Naive thymus-derived CD8-positive, alpha-beta T cell (primary cell): ENCODE measurements at places on chromosomes 6 and 20.
A peak's percentile ranks its signal among the peaks of the same experiment; 100 is the strongest.

GRCh38 chr20:16299897-16300296 lies 273.4 kb downstream of the KIF16B start:
- no peak for DNase-seq

GRCh38 chr20:8489094-8489883 lies 357.2 kb downstream of the PLCB1 start:
- DNase-seq, result no peak

DNA sequence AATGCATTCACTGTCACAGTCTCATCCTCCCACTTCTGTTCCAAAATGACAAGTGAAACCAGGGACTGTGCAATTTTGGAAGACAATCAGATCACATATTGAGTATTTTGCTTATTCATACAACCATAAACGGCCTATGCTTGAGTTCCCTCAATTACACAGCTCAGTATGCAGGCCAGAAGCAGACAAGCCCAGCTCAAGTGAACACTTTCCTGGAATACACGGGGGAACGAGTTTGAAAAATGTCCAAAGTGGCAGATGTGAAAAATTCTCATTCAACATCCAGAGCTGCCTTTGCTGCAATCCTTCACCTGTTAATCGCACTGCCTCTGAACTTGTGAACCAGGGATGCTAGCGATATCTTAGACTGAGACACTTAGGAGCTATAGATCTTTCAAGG lies 190.2 kb downstream of the COL9A1 start:
- no peak for DNase-seq

- no peak for DNase-seq
Observed at GRCh38 chr6:55604021-55604420, 25.0 kb upstream of the HMGCLL1 start.

DNA sequence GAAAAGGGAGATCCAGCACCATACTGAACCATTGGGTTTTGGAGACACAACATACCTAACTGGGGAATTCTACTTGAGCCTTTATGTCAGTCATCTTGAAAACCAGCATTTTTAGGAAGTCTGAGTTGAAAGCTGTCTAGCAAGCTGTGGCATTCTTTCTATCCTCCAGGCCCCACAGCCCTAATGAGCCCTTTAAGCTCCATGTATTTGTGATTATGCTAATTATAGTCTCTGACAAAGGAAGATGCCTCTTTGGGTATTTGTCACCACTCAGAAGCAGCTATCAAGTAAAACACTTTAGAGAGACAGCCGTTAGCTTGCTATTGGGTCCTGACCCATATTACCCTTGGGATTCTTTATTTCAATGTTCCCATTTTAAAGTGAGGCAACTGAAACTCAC lies 159.5 kb upstream of the MANEA start:
- no peak for DNase-seq

GRCh38 chr20:62025832-62026563 lies 39.7 kb downstream of the TAF4 start:
- DNase-seq, result peak; percentile 53

DNA sequence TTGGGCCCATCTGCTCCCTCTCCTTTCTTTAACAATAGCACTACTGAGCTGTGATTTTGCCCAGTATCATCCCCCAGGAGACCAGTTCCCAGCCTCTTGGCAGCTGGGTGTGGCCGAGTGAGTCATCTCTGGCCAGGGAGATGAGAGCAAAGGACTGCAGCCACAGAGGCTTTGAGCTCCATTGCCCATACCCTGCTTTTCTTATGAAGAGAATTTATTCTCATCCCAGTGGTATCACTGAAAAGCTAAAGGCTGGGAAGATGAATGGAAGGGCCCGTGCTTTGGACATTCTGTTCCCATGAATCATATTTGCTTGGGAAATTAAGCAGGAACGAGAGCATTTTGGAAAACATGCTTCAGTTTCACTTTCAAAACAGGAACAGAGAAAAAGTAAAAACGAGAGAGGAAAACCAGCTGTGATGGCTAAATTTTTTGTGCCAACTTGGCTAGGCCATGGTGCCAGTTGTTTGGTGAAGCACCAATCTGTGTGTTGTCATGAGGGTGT lies 14.9 kb downstream of the CST3 start:
- no peak for DNase-seq

- no peak for DNase-seq
Observed at GRCh38 chr20:1676650-1677049, 19.1 kb upstream of the SIRPG start.

GRCh38 chr6:122399348-122400120 lies at the start of gene HSF2:
Gene HSF2 (plus strand): TSS chr6:122399652. CDS start chr6:122399738, 86 bp downstream.
- peak; percentile 93 for DNase-seq

DNA sequence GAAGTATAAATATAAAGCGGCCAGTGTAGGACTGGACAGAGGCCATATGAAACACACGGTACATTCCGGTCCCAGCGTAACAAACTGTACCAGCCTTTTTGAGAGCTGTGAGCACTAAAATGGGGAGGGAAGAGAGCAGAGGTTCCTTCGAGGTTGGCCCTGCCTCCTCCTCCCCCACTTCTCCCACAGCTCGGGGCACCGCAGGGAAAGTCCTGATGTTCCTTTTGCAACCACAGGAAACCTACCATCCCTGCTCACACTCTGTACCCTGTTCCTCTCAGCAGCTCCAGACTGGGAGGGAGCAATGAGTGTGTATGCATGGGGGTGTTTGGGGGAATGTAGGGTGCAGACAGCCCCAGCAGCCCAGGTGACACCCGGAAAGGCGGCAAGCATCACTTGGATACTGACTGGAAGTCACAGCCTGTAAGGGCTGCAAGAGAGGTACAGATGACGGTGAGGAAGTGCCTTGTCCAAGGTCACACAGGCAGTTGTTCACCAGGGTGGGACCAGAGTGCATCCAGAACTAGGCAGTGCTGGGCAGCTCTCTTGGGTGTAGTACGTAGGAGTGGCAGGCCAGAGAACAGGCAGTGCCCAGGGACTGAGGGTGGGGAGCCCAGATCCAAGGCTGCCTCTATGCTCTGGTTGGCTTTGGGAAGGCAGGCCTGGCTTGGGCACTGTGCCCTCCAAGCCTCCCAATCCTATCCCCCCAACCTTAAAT lies 11.0 kb upstream of the ARMC12 start:
- DNase-seq, result no peak

- no peak for DNase-seq
Observed at GRCh38 chr6:117440706-117441525, 15.2 kb upstream of the ROS1 start.

DNA sequence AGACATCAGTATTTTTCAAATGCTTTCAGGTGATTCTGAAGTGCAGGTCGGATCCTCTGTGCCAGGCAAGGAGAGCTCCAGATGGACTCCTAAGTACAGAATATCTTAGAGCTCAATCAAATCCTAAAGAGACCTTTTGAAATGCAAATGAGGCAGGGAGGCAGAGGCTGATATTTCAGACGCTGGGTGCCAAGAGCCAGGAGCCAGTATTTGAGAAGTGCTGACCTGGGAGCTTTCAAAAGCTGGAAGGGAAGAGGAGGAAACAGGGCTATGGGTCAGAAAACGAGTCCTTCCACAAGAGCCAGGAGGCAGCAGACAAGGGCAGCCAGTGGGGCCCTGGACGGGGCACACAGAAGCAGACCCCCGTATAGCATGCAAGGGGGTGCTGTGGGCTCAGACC lies 46.1 kb upstream of the DSN1 start:
- no peak for DNase-seq

DNA sequence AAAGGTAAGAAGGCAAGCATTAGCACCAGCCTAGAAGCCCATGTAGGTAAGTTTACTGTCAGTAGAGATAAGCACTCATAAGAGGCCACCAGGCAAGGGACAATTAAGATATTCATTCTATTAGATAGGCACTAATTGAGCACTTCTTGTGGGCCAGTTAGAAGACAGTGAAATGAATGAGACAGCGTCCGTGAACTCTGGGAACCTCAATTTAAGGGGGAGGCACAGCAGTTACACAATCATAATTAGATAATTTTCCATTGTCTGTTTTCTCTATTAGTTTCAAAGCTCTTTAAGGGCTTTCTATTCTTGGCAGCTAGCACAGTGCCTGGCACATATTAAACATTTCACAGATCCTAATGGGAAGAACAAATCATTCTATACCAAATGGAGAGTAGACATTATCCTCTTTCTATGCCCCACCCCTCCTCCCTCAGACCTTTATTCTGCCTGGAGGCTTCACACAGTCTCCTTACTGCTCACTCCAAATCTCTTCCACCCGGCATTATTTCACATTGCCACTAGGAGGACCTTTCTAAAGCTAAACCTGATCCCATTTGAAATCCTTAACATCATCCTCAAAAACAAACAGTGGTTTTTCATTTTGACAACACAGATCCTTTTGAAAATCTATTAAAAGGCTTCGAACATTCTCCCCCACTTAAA lies 529.6 kb downstream of the ADGRB3 start:
- DNase-seq, result no peak

DNA sequence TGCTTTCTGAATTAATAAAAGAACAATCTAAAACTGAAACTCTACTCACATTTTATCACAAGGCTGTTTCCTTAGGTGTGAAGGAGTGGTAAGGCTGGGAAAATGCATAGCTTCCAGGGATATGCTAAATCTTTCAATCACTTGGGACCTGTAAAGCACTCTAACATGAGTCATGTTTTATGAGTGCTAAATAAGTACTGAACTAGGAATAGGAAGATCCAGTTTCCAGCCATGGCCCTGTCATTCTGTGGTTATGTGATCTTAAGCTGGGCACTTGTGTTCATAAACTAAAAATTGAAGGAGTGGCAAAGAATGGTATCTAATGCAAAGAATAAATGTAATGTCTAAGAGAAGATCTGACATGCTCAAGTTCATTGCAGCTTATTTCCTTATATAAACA lies 6.1 kb upstream of the TMEM200A start:
- DNase-seq, result no peak

DNA sequence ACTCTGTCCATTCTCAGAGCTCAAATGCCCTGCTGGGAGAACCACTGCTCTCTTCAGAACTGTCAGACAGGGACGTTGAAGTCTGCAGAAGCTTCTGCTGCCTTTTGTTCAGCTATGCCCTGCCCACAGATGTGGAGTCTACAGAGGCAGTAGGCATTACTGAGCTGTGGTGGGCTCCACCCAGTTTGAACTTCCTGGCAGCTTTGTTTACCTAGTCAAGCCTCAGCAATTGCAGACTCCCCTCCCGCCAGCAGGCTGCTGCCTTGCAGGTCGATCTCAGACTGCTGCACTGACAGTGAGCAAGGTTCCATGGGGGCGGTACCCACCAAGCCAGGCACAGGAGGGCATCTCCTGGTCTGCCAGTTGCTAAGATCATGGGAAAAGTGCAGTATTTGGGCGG lies 21.8 kb upstream of the UFL1 start:
- DNase-seq, result peak; percentile 71

GRCh38 chr6:13923527-13924145 lies 1.1 kb upstream of the RNF182 start:
- DNase-seq, result no peak

GRCh38 chr6:150250826-150251225 lies 108.0 kb downstream of the PPP1R14C start:
- DNase-seq, result no peak

- DNase-seq, result no peak
Observed at GRCh38 chr20:62056377-62056776, 9.3 kb downstream of the TAF4 start.

DNA sequence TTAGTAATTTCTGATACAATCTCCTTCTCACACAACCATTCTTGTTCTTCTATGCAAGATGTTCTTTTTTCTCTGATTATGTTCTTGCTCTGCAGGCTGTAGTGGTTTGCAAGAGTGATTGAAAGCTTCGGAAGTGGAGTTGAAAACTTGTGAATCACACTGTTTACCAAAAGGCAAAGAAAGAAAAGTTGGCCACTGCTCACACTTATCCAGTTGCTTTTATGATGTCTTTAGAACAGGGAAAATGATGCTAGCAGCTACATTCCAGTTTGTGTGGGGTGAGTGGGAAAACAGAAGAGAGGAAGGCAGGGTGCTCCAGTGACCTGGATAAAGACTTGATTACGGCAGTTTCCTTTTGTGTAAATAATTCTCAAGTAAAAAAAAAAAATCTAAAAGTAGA lies 583.3 kb downstream of the TENT5A start:
- DNase-seq, result no peak

- no peak for DNase-seq
Observed at GRCh38 chr6:12327391-12327790, 37.2 kb downstream of the EDN1 start.

DNA sequence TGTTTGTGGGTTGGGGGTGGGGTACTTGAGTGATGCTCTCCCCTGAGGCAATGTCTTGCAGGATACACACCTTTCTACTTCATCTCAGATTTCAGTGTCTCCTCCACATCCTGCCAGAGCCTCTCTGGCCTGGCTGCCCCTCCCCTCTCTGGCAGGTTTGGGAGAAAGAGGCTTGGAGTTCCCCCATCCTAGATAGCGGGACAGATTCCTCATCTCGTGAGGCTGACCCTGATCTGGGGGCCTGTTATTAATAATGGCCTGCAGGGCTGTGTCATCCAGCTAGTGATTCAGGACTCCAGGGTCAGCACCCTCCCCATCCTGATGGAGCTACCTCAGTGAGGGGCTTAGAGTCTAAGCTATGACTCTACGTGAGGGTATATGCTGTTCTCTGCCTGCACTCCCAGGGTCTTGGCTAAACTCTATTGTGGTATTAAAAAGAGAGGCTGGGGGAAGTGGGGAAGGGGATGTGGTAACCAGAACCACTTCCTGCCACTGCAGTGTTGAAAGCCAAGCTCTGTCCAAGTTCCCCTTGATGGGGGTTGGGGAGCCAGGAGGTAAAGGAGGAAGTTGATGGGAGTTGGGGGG lies 3.7 kb upstream of the MMP9 start:
- DNase-seq, result no peak

DNA sequence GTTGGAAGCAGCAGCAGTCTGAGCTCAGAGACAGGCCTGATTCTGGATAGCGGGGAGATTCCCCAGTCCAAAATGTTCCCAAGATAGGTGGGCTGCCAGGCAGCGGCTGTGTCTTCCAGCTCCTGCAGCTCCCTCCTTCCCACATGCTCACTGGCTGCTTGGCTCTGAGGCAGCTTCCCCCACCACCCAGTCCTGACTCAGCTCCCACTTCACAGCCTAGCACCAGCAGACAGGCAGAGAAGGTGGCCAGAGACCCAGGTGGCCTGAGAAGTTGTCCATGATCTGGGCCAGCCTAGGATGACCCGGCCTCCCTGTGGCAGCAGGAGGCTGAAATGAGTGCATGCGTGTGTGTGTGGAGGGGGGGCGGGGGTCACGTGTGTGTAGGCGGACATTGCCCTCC lies 94.9 kb downstream of the MDGA1 start:
- no peak for DNase-seq
